ENCODE measurements at places on chromosomes 5 and 9.

- no peak for DNase-seq
Observed at GRCh38 chr5:66193419-66193818, 49.3 kb downstream of the SREK1 start.

DNA sequence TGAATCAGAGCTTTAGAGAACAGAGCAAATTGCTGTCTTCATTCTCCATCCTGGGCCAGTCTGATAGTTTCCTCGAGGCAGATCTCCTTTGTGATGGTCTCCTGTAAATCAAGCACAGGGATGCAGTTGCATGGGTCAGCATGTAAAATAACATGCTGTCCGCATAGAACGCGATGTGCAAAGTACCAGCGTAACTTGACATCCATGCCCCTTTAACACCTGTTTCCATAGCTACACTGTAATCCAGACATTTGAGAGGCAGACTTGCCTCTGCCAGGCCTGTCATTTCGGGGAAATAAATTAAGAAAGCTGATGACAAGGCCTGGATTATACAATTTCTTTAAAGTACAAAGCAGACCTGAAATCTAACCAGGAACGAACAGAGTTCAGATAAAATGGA lies 413.5 kb downstream of the TLE4 start:
- no peak for DNase-seq

DNA sequence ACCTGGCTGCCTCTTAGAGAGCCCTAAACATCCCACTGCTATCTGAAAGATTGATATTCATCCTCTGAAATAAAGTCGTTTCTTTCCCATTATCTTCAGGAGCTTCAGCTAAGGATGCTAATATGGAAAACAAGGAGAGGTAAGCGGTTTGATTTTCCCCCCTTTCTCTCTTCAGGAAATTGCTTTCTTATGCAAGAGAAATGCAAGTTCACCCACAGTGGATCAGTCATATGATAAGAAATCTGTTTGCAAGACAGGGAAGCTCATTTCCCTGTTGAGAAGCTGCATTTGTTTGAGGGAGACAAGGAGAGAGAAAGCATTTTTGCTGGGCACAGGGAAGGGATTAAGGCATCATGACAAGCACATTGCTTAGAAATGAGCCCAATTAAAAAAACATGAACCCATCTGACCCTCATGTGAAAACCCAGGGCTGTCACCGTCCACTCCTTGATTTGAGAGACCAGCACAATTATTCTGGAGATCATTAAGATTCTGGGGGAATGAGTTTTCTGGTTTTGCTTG lies 53.7 kb upstream of the BOD1 start:
- peak; percentile 22 for DNase-seq

DNA sequence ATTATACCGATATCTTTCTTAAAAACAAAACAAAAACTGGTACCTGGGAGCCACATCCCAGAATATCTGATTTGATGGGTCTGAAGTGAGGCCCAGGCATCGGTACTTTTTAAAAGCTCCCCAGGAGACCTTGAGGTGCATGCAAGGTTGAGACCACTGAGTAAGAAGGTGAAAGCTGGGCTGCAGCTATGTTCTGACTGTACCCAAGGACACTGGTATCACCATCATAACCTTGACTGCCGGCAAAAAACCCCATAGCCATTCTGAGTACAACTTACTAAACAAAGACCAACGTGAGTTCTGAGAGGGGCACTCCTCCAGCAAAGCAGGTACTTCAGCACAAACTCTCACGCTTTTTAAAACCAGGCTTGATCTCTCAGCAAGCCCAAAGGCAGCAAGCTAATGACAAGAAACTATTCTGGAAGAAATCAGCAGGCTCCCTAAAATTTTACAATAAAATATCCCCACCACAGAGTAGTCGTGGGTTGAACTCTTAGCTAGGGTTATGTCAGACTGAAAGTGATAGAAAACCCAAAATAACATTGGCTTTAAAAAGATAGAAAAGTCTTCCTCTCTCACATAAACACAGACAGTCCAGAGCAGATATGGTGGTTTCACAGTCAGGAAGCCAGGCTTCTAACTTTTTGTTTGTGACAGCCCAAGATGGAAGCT lies 263.9 kb downstream of the SAXO1 start:
- no peak for DNase-seq

- DNase-seq = no peak
Observed at GRCh38 chr9:133943781-133944745, 48.1 kb downstream of the VAV2 start.

DNA sequence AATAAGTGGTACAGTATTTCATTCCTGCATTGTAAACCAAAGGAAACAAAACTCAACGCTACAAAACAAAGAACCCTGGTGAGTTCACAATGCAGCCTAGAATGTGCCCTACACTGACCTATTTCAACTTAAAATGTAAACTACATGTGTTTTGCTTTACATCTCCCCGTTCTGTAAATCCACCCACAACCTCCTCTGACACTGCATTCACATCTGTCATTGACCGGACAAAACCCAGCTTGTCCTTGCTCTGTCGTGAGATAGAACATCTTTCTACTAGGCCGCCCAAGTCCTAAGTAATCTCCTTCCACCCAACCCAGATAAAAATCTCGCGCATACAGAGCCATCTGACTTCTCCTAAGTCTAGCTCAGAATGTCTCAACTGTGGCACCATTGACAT lies 6.1 kb upstream of the VLDLR start:
- no peak for DNase-seq

GRCh38 chr9:106697750-106698502 lies 165.0 kb upstream of the ZNF462 start:
- peak; percentile 78 for DNase-seq

GRCh38 chr5:171661143-171661542 lies 124.5 kb upstream of the SMIM23 start:
- peak; percentile 65 for DNase-seq

GRCh38 chr9:87494970-87495471 lies 2.6 kb upstream of the DAPK1 start:
- DNase-seq = no peak

GRCh38 chr9:115520646-115521045 lies 402.7 kb upstream of the TNC start:
- no peak for DNase-seq

DNA sequence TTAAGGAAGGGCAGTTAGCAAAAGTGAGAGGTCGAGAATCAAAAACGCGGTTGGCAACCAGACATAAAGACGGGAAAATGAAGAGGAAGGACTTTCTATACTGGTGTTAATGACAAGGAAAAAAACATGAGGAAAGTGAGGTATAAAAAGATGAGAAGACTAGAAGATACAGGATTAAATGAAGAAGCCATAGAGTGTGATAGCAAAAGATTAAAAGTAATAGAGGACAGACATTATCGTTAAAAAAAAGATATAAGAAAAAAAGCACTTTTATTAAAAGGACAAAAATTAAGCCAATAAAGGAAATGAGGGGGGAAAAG lies 1.7 kb upstream of the SSBP2 start:
- no peak for DNase-seq

- no peak for DNase-seq
Observed at GRCh38 chr5:148696187-148697036, 42.1 kb upstream of the HTR4 start.

DNA sequence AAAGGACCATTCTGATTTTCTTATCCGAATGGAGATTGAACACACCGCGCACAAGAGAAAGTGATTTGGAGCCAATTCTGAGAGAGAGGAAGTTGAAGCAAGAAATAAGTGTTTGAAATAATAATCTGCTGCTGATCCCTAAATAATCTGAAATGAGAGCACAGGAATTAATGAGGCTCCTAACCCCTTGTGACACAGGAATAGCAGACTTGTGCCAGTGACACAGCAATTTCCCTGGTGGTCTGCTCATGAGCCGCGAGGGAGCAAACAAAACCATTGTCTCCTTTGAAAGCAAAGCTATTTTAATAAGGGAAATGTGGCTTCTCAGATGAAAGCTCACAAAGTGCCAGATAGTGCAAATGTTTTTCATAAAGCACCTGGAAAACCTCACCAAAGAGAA lies 936.1 kb upstream of the WWC1 start:
- DNase-seq = no peak

DNA sequence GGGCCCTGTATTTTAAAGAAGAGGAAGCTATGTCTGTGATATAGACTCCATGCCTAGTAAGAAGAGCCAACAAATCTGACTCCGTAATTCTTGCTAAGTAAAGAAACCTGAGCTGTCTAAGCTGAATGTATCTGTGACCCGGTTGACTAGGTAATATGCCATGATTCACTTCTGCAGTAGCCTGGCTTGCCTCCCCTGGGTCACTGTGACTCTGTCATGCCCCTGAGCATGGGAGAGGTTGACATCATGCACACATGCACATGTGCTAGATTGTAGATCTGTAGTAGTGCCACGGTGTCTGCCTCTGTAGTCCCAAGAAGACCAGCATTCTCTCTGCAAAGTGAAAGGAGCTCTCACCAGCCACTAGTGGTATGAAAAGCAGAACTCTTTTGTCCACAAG lies 9.1 kb downstream of the SLC22A5 start:
- peak; percentile 9 for DNase-seq

DNA sequence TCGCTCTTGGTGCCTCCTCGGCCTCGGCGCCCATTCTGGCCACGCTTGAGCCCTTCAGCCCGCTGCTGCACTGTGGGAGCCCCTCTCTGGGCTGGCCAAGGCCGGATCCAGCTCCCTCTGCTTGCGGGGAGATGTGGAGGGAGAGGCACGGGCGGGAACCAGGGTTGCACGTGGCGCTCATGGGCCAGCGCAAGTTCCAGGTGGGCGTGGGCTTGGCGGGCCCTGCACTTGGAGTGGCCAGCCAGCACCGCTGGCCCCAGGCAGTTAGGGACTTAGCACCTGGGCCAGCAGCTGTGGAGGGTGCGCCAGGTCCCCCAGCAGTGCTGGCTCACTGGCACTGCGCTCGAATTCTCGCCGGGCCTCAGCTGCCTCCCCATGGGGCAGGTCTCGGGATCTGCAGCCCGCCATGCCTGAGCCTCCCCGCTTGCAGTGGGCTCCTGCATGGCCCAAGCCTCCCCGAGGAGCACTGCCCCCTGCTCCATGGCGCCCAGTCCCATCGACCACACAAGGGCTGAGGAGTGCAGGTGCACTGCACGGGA lies 106.4 kb downstream of the SMC2 start:
- no peak for DNase-seq

All from fibroblast of skin of right biceps (primary cell).